Pancreas (tissue), 10 donors: ENCODE measurements at places on chromosomes 4 and X.

- peaks cover 21% of the 10 kb centered on the region for H3K36me3 ChIP-seq
- no peak overlapping the region for H3K27ac ChIP-seq
- DNase-seq, result no peak
- H3K4me1 ChIP-seq, result no peaks in the 10 kb centered on the region
- no peak overlapping the region for H3K4me3 ChIP-seq
- no peaks in the 10 kb centered on the region for H3K27me3 ChIP-seq
These were observed 92.0 kb upstream of the CBR4 start for GRCh38 chr4:169102026-169102425.

DNA sequence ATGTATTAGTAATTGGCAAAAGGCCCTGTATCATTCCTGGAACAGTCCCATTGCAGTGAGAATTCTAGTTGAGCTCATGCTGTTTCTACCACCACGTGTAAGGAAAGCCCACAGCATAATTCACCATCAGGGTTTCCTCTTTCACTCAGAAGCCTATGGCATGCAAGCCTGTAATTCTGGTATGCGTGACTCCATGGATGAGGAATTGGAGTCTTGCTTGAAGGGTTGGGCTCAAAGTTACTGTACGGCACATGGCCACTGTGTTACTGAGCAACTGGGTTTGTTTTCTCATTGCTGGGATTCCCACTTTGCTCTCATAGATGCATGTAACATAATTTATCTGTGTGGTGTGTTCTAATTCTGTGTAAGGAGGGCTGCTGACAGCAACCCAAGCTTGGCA, 132.3 kb upstream of the NR3C2 start:
- H3K27ac ChIP-seq, result no peak overlapping the region
- no peaks in the 10 kb centered on the region for H3K27me3 ChIP-seq
- H3K36me3 ChIP-seq, result no peaks in the 10 kb centered on the region
- H3K4me1 ChIP-seq, result no peaks in the 10 kb centered on the region

GRCh38 chr4:186902361-186902760, 178.7 kb upstream of the FAT1 start:
- no peak for DNase-seq
- no peaks in the 10 kb centered on the region for H3K27me3 ChIP-seq
- H3K36me3 ChIP-seq, result no peaks in the 10 kb centered on the region

DNA sequence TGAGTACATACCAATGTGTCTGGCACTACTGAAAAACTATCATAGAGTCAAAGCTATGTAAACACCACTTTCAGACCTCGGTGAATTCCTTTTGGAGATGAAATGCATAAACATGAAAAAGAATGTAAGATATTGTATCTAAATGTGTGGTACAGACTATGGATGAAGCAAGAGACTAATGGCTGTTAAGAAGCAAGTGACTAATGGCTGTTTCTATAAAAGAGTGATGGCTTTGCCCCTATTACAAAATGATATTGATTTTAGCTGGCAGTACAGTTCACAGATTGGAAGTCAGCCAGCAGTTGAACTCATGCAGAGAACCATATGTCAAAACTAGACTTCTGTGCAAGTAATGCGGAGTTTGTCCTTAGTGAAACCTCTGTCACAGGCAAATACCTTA, 359.3 kb downstream of the GRXCR1 start:
- H3K4me3 ChIP-seq, result no peak overlapping the region
- H3K27me3 ChIP-seq, result no peaks in the 10 kb centered on the region
- H3K4me1 ChIP-seq, result no peaks in the 10 kb centered on the region
- no peaks in the 10 kb centered on the region for H3K36me3 ChIP-seq
- no peak for DNase-seq
- no peak overlapping the region for H3K27ac ChIP-seq

- no peak for DNase-seq
- no peak overlapping the region for H3K27ac ChIP-seq
- H3K4me3 ChIP-seq, result no peak overlapping the region
- H3K36me3 ChIP-seq, result no peaks in the 10 kb centered on the region
- no peaks in the 10 kb centered on the region for H3K4me1 ChIP-seq
These were observed 40.9 kb downstream of the GK start for GRCh38 chrX:30693999-30694650.

- no peak for DNase-seq
- no peaks in the 10 kb centered on the region for H3K4me1 ChIP-seq
- no peaks in the 10 kb centered on the region for H3K27me3 ChIP-seq
- no peak overlapping the region for H3K27ac ChIP-seq
These were observed 199.5 kb upstream of the DIPK2B start for GRCh38 chrX:45400027-45400779.

- no peak overlapping the region for H3K27ac ChIP-seq
- H3K27me3 ChIP-seq, result peaks cover 8% of the 10 kb centered on the region
- no peak for DNase-seq
These were observed 46.7 kb downstream of the CFAP299 start for GRCh38 chr4:80382090-80382832.

- H3K27ac ChIP-seq, result no peak overlapping the region
- H3K36me3 ChIP-seq, result no peaks in the 10 kb centered on the region
- H3K4me1 ChIP-seq, result peaks cover 7% of the 10 kb centered on the region
- H3K4me3 ChIP-seq, result no peak overlapping the region
- H3K27me3 ChIP-seq, result no peaks in the 10 kb centered on the region
These were observed 122.0 kb downstream of the CORIN start for GRCh38 chr4:47715716-47716416.

DNA sequence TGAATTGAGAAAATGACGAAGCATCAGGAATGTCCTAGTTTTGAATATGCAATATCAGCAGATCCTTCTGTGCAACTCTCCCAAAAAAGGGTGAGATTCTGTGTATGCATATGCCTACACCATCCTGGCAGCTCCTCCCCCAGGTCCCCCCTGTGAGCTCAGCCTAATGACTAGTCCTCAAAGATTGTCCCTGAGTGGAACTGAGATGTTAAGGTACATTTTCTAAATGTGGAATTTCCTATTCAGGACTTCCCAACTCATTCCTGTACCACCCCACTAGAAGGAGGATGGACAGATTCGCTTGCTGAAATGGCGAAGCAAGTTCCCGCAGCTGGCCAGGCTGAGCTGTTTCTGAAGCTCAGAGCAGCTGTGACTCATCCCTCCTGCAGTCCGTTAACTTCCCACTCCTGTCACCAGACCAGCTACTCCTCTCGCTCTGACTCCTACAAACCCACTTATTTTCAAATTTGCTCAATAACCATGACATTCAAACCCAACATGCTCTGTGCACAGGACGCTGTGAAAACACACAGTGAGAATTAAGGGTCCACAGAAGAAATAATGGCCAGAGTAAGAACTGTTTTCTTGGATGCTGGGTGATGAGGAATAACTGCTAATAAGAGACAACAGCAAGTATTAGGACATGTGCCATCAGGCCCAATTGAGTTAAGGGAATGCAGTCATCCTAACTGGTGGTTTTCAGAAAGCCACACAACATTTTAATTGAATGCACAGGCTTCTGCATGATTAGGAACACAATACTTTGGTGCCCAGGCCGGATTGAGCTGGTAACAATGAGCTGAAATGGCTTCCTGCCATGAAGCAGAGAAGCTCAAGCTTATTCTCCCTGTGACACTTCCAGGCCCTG, 40.0 kb upstream of the IRF2 start:
- DNase-seq, result peak; percentile 40
- H3K27me3 ChIP-seq, result no peaks in the 10 kb centered on the region
- H3K4me1 ChIP-seq, result no peaks in the 10 kb centered on the region
- H3K36me3 ChIP-seq, result no peaks in the 10 kb centered on the region
- H3K4me3 ChIP-seq, result no peak overlapping the region
